ENCODE measurements at places on chromosomes 13 and 19.

DNA sequence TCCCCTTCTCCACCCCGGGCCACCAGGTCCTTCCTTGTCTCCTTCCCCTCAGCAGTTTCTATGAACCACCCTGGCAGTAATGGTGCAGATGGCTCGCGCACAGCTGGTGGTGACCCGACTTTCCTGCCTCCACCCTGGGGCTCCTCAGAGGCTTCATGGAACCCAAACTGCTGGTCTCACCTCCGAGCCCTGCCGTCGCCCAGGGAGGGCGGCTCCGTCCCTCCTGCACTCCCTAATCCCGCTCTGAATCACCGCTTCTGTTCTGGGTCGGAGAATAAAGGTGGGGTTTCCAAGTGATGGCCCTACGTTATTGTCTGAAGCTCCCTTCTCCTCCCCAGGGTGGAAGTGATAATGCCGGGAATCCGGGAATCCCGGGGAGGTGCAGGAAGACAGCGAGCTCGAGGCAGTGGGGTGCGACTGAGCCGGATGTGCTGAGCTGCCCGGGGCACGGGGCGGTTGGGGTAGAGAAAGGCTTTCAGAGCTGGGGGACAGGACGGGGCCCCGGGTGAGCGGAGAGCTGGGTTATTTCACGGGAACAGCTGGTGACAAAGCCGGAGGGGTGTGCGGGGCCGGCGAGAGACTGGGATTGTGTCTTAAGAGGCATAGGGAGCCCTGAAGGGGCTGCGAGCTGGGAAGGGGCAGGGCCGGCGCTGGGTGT, 711 bp downstream of the FUT2 start:
- DNase-seq: no peak

GRCh38 chr19:5826531-5827341, 12.8 kb downstream of the FUT6 start:
- DNase-seq: no peak

- no peak for DNase-seq
These were observed 17.5 kb upstream of the NWD1 start for GRCh38 chr19:16702123-16702522.

GRCh38 chr13:104592127-104592526, 1525.9 kb upstream of the SLC10A2 start:
- DNase-seq: no peak

- DNase-seq: no peak
These were observed 62.9 kb downstream of the DCT start for GRCh38 chr13:94416454-94417080.

DNA sequence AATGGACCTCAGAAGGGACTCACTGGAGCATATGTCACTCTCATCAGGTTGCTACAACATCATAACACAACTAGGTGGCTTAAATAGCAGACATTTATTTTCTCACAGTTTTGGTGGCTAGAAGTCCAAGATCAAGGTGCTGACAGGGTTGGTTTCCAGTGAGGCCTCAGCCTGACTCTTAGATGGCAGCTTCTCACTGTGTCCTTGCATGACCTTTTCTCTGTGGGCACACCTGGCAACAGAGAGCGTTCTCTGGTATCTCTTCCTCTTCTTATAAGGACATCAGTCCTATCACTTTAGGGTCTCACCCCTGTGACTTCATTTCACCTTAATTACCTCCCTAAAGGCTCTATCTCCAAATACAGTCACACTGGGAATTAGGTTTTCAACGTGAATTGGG, 74.5 kb downstream of the CYSLTR2 start:
- no peak for DNase-seq

DNA sequence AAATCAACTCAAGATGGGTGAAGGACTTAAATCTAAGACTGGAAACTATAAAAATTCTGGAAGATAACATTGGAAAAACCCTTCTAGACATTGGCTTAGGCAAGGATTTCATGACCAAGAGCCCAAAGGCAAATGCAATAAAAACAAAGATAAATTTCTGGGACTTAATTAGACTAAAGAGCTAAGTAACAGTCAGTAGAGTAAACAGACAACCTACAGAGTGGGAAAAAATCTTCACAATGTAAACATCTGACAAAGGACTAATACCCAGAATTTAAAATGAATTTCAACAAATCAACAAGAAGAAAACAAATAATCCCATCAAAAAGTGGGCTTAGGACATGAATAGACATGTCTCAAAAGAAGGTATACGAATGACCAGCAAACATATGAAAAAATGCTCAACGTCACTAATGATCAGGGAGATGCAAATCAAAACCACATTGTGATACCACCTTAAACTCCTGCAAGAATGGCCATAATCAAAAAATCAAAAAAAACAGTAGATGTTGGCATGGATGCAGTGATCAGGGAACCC, 6.3 kb upstream of the RFX1 start:
- DNase-seq: no peak

DNA sequence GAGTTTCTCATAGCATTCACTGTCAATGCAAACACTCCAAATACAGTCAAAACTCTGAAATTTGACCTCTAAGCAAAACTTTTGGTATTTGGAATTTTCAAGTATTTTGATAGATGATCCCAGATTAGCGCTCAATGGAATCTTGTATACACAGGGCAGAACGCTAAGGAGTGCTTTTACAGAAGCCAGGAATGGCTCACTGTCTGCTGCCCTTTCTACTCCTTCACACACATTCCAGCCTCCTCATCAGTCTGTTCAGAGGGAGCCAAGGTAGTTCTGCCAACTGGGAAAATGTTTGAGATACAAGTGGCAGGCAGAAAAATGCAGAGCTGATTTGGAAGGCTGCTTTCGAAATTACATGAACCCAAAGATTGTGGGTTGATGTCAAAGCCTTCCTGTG, 4.4 kb upstream of the STARD13 start:
- DNase-seq: no peak

DNA sequence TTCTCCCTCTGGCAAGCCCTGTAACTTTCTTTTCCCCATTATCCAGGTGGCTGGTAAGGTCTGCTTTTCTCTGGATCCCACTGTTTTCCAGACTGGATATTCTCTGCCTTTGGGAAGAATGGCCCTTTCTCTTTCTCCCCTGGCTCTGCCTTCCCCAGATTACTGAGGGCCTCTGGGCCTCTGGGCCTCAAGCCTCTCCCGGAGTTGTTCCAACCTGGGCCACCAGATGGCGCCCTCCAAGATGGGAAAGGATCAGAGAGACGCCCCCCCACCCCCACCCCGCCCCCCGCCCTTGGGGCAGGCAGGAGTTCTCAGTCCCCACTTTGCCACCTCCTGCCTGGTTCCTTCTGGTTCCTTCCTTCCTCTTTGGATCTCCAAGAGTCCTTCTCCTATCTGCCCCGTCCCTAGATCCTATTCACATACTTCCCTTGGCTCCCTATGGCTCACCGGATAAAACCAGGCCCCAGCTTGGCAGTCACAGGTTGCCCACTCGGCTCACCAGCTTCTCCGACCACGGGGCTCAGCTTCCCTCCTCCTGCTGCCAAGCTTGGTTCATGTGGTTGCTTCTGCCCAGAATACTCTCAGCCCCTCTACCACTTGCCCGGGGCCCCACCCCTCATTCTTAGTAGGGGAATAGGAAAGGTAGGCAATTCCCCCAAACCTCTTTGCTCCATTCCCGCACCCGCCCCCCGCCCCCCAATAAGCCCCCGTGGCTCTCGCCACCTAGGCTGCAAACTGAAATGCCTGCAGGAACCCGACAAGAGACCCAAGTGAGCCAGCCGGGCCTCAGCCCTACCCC, 13.1 kb downstream of the EPS8L1 start:
- DNase-seq: no peak

GRCh38 chr13:30020726-30021312, 170.4 kb upstream of the UBL3 start:
- DNase-seq: no peak

- DNase-seq: no peak
These were observed 10.3 kb downstream of the PDE4A start for GRCh38 chr19:10430505-10431253.

GRCh38 chr13:106490569-106491321, 44.7 kb downstream of the EFNB2 start:
- no peak for DNase-seq

GRCh38 chr19:1047696-1048147, 7.8 kb downstream of the ABCA7 start:
- DNase-seq: no peak

DNA sequence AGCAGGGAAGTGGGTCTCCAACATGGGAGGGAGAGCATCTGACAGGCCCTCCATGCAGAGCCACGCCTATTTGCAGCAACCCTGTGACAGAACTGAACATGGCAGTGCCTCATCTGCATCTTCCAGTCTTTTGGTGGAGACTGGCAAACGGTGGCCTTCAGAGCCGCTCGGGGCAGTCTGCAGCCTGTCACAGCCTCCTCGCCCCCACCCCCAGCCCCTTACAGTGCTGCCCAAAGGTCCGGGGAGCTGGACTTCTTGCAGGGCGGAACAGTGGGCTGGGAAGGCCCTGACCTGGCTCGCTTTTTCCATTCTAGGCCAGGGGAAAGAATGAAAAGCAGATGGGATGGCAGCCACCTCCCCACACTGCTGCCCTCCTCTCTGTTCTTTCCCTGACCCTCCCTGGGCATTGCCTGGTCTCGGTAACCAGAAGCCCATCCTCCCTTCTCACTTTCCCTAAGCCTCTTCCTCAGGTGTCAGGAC, 2.7 kb downstream of the CALM3 start:
- DNase-seq: peak; percentile 84

GRCh38 chr19:47097396-47098201, 16.0 kb downstream of the ZC3H4 start:
- DNase-seq: no peak

- DNase-seq: no peak
These were observed 231.7 kb downstream of the GGACT start for GRCh38 chr13:100356889-100357288.

DNA sequence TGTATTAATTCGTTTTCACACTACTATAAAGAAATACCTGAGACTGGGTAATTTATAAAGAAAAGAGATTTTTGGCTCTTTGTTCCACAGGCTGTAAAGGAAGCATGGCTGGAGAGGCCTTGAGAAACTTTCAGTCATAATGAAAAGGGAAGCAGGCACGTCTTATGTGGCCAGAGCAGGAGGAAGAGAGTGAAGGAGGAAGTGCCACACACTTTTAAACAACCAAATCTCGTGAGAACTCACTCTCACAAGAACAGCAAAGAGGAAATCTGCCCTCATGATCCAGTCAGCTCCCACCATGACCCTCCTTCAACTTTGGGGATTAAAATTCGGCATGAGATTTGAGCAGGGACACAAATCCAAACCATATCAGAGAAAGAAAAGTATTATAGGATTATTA, 1255.9 kb upstream of the MIR17HG start:
- no peak for DNase-seq
